ENCODE measurements at places on chromosomes 12 and 14.

- no peak for DNase-seq
Measured at GRCh38 chr12:21551841-21552465, 25.9 kb downstream of the SPX start.

GRCh38 chr14:93245764-93246420 lies 38.8 kb downstream of the UBR7 start:
- DNase-seq: no peak

DNA sequence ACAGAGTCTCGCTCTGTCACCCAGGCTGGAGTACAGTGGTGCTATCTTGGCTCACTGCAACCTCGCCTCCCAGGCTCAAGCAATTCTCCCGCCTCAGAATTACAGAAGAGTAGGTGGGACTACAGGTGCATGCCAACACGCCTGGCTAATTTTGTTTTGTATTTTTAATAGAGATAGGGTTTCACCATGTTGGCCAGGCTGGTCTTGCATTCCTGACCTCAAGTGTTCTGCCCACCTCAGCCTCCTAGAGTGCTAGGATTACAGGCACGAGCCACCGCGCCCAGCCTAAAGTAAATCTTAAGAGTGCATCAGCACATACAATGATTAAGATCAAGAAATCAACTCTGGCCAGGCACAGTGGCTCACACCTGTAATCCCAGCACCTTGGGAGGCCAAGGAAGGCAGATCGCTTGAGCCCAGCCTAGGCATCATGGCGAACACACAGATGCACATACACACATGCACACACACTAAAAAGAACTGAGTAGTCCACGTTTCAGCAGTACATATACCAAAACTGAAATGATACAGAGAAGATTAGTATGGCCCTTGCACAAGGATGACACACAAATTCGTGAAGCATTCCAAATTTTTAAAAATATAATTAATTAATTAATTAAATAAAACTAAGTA lies 65.0 kb downstream of the HECTD1 start:
- DNase-seq: no peak

- no peak for DNase-seq
Measured at GRCh38 chr12:107436376-107436775, 249.2 kb upstream of the PWP1 start.

GRCh38 chr12:46710125-46710743 lies 115.6 kb downstream of the SLC38A4 start:
- no peak for DNase-seq

DNA sequence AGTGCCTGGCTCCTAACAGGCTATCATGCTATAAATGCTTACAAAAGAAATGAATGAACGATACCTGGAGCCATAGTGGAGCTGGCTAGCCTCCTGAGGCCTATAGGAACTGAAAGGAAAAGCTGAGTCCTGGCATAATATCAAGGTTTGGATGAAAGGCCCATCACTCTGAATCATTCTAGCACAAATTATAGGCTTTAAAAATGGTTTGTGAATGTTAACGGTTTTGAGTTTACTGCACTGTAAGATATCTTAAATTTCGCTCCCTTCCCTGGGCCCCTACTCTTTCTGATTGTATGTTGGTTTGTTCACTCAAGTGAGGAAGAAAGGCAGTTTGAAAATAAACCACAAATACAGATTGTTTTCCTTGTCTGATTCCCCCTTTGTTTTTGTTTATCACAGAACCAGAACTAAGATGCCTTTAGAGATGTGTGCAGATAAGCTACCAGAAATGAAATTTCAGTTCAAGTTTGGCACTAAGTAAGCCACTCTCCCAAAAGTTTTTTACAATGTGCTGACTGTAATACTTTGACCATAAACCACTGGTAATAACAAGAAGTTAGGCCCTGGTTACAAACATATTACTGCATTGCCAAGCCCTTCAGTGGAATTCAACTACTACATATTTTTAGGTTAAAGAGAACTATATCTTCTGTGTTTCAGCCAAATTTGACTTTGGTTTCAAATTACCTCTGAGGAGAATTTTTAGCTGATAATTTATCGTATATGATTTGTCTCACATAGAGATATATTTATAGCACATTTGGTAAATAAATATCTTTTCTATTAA lies 89.5 kb downstream of the ALX1 start:
- DNase-seq: no peak

GRCh38 chr12:22610131-22610530 lies 14.8 kb upstream of the ETNK1 start:
- DNase-seq: no peak

- no peak for DNase-seq
Measured at GRCh38 chr12:114391088-114391487, 14.9 kb downstream of the TBX5 start.

DNA sequence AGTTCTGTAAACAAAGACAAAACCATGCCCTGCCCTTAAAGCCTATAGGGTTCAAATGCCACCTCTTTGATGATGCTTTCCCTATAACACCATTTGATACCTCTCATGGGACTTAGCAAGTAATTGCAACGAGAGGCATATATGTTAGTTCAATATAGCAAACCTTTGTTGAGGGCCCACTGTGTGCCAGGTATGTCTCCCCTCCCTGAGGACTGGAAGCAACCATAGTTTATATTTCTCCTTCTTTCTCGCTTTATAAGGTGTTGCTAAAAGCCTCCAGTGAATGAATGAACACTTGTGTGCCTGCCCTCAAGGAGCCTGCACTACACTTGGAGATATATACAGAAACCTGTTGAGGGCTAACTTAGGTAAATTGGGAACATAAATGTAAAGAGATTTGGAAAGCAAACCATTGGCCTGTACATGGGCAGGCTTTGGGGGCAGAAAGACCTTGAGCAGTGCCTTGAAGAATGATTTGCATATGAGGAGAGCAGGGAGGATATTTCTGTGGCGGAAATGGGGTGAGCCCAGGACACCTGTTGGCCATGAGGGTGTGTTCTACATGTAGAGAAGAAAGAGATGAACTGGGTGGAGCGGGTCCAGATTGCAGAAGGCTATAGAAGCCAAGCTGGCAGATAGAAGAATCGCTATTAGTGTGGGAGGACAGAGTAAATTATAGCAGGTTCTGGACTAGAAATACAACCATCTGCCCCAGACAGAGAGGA lies 1.8 kb upstream of the CKAP4 start:
- no peak for DNase-seq

DNA sequence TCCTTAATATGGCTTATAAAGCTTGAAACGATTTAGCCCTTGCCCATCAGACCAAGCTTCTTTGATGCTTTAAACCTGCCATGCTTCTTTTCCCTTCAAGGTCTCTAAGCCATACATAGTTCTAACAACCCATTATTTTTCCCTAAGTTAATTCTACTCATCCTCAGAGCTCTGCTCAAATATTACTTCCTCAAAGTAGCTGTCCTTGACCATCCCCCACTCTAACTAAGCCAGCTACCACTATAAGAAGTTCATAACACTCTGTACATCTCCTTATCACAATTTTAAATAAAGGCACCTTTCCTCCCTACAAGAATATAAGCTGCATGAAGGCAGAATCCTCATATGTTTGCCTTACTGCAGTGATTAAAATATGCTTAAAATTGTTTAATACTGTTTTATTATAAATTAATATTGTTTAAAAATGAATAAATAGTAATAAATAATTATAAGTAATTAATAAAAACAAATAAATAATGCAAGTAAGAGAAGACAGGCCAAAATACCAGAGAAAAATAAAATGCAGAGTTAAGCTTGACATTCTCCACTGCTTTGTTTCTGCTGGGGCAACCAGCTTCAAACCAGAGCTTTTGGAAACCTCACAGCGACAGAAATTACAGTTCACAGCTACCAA lies 76.8 kb downstream of the NUMB start:
- DNase-seq: no peak

GRCh38 chr14:67079846-67080245 lies 109.4 kb upstream of the GARIN2 start:
- DNase-seq: no peak

GRCh38 chr14:76525106-76525821 lies 149.3 kb downstream of the ESRRB start:
- DNase-seq: no peak

GRCh38 chr14:23939607-23940326 lies 13.8 kb upstream of the DHRS4 start:
- DNase-seq: no peak

- DNase-seq: no peak
Measured at GRCh38 chr12:114311974-114312373, 94.0 kb downstream of the TBX5 start.

- no peak for DNase-seq
Measured at GRCh38 chr14:103862393-103862782, 15.0 kb upstream of the PPP1R13B start.

- DNase-seq: no peak
Measured at GRCh38 chr14:71588576-71589215, 343.5 kb upstream of the RGS6 start.

DNA sequence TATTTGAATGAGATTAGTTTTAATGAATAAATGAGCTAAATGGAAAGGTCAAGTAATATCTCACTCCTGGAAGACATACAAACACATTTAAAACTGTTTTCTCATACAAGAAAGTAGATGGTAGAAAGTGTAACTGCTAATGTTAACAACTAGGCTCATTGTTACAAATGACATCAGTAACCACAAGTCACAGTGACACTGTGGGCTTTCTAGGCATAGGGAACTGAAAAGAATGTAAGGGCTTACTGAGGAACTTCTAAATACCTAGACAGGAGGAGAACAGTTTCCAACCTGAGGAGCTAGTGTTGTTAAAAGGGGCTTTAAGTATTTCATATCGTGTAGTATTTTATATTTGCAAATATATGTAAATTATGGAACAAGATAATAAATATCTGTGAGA lies 17.5 kb upstream of the ERGIC2 start:
- no peak for DNase-seq

- no peak for DNase-seq
Measured at GRCh38 chr12:11884116-11884515, 186.6 kb upstream of the BCL2L14 start.

DNA sequence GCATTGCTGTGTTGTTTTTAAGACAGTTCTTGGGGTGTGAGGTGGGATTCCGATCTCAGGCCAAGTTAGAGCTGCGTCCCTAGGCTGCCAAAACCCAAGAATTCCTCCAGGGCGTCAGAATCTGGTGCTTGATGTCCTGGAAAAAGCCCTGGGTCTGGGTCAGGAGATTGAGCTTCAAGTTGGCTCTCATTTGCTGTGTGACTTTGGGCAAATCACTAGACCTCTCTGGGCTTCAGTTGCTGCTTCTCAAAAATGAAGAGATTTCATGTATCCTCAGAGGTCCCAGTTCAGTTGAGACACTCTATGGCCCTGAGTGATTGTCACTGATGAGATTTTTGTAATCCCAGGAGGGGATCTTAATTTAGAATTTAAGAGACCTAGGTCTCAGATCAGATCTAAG lies 1.9 kb downstream of the WSCD2 start:
- DNase-seq: no peak

DNA sequence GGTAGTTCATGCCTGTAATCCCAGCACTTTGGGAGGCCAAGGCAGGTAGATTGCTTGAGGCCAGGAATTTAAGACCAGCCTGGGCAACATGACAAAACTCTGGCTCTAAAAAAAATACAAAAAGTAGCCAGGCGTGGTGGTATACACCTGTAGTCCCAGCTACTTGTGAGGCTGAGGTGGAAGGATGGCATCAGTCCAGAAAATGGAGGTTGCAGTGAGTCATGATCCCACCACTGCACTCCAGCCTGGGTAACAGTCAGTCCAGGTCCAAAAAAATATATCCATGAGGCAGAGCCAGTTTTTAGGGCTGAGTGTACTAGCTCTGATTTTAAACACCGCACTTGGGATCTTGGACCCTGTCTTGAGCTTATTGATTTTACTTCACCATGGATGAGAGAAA lies 30.6 kb upstream of the FICD start:
- DNase-seq: no peak

DNA sequence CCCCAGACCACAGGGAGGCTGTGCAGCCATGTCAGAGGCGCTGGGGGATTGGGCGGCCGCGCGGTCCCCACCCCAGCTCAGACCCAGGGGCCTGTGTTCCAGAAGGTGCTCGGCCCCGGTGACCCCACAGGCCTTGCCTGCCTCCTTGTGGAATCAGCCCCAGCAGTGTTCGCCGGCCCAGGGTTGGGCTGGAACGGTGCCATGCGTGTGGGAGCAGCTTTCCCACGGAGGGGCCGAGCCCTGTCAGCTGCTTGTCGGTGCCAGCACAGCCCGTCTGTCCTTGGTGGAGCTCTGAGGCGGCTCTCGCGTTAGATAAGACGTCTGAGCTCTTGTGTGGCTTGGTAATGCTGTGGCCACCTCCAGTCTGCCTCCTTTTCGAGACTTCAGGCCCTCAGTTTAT lies 8.5 kb downstream of the ZFYVE21 start:
- no peak for DNase-seq

DNA sequence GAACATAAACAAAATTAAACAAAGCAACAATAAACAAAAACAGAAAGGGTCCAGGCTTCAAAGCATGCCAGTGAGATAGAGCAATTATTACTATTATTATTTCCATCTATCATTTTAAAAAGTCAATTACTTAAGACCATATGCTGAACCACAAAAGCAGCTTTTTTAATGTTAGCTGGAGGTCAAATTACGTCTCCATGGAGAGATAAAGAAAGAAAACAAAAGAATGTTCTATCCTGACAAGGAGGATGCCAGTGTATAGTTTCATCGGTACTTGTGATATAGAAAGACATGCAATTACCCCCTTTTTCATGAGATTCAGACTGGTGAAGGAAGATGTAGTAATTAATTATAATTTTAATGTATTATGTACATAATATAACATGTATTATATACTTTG lies 81.6 kb upstream of the DCN start:
- no peak for DNase-seq

- DNase-seq: no peak
Measured at GRCh38 chr12:9760699-9761418, at the start of gene CD69. CD69 (minus strand) TSS chr12:9760901; CDS start chr12:9760820, 81 bp downstream.

DNA sequence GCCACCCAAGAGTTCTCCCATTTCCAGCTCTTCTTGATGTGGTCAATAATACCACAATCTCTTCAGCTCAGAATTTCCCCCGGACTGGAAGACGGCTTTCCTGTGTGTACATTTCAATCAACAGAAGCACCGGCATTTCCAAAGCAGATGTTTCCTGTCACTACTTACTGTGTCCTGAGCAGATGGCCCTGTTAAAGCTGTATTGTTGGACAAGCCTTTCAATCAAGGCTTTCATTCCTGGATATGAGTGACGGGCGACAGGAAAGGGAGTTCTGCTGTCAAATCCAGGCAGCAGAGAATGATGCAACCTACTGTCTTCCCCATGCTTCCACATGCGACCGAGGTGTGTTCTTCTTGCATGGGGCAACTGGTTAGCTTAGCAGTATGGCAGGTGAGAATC lies 76.4 kb upstream of the CCDC60 start:
- no peak for DNase-seq

DNA sequence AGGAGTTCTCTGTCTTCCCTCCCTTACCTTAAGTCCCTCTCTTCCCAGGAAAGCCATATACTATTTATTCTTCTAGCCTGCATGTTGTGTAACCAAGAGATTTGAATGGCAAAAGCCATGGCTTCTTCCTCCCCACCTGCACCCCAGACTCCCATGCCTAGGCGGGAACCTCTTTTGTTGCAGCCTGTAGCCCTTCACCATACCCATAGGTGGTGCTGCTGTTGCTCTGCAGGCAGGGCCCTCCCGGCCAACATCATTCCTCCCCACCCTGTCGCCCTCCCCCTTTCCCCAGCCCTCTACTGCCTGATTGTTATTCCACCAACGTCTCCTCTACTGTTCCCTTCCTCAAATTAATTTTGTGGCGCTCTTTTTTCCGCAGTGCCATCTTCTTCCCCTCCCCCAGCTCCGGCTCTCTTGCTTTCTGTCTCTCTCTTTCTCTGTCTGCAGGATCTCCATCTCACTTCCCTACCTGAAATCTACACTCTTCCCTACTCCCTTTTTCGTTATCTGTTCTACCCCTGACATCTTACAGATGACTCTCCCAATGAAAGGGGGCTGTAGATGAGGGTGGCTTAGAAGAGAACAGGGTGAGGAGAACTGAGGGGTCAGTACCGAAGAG lies 13.8 kb downstream of the NGDN start:
- DNase-seq: no peak

- DNase-seq: no peak
Measured at GRCh38 chr12:68871921-68872320, 61.0 kb downstream of the CPM start.

Measured in activated gamma-delta T cell (primary cell).